Activated CD4-positive, alpha-beta T cell treated with anti-CD3 and anti-CD28 coated beads, Interleukin-2, amount 50 U/mL, for 4 hours (primary cell): ENCODE measurements at places on chromosomes 11 and 22.

GRCh38 chr11:96067160-96067559 lies 143.3 kb upstream of the MTMR2 start:
- no peak for DNase-seq

- peak; percentile 2 for DNase-seq
Measured at GRCh38 chr11:43868852-43869567, 11.6 kb upstream of the ALKBH3 start.

GRCh38 chr11:60100516-60100915 lies 12.1 kb downstream of the MS4A2 start:
- no peak for DNase-seq

DNA sequence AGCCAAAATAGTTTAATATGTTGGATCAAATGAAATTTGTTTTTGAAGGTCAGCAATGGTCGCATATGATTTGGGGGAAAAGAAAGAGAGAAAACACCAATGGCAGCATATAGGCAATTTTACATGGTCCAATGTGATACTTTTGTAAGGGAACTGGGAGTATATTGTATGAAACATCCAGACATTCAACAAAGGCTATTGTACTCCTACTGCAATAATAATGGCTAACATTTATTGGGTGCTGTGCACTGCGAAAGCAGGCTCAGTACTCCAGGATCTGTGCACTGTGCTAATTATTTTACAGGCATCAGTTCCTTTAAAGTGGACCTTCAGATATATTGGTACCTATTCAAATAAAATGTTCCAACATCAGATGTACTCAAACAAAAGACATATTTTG lies 5.9 kb upstream of the OR10V1 start:
- DNase-seq: no peak

DNA sequence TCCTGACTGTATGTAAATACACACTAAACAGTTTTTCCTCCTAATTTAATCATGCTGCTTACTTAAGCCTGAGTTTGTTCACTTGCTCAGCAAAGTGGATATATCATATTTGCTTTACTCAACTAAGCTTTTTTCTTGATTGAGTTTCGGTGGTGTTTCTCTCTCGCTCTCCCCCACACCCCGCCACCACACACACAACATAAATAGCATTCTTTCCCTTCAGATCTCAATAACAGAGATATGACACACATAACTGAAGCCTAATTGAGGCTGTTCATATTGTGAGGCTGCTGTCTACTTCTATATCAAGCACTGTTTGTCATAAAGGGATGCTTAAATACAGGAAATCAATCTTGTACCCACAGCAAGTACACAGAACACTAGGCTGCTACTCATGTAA lies 364.9 kb downstream of the FAT3 start:
- no peak for DNase-seq

DNA sequence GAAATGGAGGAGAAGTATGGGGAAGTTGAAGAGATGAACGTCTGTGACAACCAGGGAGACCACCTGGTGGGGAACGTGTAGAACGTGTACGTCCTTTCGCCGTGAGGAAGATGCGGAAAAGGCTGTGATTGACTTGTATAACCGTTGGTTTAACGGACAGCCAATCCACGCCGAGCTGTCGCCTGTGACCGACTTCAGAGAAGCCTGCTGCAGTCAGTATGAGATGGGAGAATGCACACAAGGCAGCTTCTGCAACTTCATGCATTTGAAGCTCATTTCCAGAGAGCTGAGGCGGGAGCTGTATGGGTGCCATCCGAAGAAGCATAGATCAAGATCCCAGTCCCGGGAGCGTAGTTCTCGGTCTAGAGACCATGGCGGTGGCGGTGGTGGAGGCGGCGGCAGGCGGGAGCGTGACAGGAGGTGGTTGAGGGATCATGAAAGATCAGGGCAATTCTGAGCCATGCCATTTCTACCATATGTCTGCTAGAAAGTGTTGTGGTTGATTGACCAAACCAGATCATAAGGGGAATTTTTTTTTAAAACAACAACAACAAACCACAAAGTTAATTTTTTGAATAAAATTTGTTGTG lies 36.8 kb upstream of the PHOX2A start:
- no peak for DNase-seq

- no peak for DNase-seq
Measured at GRCh38 chr11:118921929-118922744, 3.6 kb downstream of the BCL9L start.

DNA sequence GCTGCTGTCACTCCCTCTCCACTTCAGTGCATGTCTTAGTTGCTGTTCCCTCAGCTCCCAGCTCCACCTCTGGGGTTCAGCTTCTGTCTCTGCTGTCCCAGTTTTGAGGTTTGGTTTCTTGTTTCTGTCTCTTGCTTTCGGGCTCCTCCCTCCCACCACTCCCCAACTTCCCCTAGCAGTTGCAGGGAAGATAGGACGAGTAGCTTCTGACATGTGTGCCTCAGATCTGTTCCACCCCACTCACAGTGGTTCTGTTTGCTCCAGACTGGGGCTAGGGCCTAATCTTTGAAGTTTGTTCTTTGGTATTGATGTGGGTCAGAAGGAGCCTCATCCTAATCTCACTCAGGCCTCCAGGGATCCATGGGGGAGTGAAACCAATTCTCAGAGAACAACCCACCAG lies 2.6 kb upstream of the RRM1 start:
- no peak for DNase-seq

GRCh38 chr11:131375915-131376314 lies 5.5 kb downstream of the NTM start:
- DNase-seq: no peak

GRCh38 chr11:2390725-2391151 lies 9.8 kb upstream of the TSSC4 start:
- DNase-seq: no peak

GRCh38 chr11:20159466-20160381 lies 551 bp downstream of the DBX1 start:
- DNase-seq: no peak

GRCh38 chr11:13031349-13031748 lies 22.2 kb downstream of the RASSF10 start:
- no peak for DNase-seq

DNA sequence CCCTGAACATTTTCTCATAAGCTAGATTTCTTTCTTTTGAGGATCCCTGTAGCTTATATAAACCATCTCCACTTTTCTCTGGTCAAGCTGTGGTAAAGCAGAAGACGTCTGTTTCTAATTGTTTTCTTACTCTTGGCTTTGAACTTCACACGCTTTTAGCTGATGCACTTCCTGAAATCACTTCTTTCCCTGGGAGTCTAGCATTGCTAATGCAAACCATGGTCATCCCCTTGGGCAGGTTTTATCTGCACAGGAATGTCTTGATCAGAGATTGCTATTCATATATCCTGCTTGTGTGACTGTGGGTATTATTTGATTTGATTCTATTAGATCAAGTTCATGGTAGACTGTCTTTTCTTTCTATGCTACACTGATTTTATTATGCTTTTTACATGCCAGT lies 199.2 kb upstream of the POU2AF2 start:
- DNase-seq: no peak

- no peak for DNase-seq
Measured at GRCh38 chr11:118275176-118275575, 11.1 kb upstream of the MPZL2 start.

GRCh38 chr11:61918251-61918937 lies 1.0 kb upstream of the RAB3IL1 start:
- no peak for DNase-seq

GRCh38 chr11:8251616-8252295 lies 11.9 kb downstream of the LMO1 start:
- DNase-seq: no peak

- DNase-seq: no peak
Measured at GRCh38 chr22:31177420-31178162, 17.6 kb downstream of the RNF185 start.
